ENCODE measurements at places on chromosomes 16 and 17.

DNA sequence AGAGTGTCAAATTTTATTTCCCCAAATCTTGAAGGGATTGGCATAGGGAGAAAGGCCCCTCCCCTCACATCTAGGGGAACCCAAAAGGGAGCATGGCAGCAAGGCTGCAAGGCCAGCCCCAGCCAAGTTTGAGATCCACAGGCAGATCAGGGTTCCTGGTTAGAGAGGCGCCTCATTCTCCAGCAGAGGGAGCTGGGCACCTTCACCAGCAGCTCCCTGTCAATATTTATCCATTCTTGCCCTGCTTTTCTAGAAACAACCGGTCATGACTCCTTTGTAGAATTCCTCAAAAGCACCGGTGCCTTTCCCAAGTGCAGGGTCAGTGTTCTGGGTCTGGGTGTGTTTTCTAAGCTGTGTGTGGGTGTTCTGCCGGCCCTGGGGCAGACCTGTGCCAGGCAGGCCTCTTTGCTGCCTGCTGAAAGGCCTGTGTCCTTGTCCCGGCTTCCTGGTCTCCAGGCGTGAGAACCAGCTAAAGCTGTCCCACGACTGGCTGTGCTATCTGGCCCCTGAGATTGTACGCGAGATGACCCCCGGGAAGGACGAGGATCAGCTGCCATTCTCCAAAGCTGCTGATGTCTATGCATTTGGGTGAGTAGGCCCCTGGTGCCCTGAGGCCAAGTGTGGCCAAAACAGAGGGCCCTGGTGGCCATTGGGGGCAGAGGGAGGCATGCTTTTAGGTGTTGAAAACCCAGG lies 21.2 kb upstream of the LGALS9 start:
- no peak for DNase-seq

GRCh38 chr16:68910051-68910450 lies 66.7 kb downstream of the TANGO6 start:
- no peak for DNase-seq

GRCh38 chr16:67746846-67747245 lies 27.7 kb upstream of the GFOD2 start:
- no peak for DNase-seq

DNA sequence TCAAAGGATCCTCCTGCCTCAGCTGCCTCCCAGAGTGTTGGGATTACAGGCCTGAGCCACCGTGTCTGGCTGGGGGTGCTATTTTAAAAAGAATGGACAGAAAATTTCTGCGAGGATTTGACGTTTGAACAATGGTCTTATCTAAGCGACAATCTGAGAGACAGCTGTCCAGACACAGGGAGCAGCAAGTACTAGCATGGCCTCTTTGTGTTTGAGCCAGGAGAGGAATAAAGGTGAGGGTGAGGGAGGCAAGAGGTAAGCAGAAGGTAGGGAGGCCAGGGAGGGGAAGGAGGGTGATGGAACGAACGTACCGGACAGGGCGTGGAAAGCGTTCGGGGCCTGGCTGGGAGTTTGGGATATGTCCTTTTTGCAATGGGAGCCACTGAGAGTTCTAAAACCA lies 59.2 kb downstream of the PITPNC1 start:
- DNase-seq, result no peak

- DNase-seq, result no peak
These were observed 3.6 kb downstream of the COG1 start for GRCh38 chr17:73196500-73196899.

- no peak for DNase-seq
These were observed 641 bp upstream of the CBX2 start for GRCh38 chr17:79777120-79777893.

DNA sequence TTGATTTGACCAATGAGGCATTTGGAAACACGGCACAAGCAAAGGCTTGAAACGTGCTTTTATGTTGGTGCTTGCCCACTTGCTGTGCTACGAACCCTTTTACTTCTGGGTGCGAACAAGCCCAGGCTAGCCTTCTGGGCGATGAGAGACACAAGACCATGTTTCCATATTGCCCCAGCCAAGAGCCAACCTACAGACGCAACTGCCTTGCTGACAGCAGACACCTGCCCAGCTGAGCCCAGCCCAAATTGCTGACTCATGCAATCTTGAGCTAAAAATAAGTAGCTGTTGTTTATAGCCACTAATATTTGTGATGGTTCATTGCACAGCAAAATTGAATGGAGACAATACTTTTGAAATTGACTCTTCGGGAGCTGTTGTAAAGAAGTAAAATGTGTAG lies 464.5 kb downstream of the WWOX start:
- DNase-seq, result no peak

DNA sequence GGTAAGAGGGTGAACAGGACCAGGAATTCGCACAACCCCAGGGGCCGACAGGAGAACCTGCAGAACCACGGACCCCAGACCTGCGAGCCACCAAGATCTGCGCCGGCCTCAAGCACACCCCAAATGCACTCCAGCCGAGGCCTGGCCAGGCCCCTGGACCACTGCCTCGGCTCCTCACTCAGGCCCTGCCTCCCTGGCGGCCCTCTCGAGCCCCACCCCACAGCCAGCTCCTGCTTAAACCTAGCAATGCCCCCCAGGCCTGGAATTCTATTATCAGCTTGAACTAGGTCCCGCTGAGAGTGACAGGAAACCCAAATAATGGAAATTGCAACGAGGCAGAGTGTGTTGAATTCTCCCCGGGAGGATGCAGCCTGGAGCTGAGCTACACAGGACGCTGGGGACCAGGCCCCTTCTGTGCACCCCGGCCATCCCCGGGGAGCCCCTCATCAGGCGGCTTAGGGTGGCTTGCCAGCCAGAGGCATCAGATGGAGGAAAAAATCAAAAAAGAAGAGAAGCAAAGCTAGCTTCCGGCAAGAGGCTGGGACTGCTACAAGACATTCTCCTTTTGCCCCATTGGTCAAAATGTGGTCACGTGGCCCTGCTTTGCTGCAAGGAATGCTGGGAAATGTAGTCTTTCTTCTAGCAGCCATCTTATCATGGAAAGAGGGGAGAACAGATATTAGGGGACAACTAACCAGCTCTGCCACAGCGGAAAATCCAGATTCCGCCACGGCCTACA lies 2.4 kb upstream of the ENPP7 start:
- DNase-seq, result peak; percentile 69

GRCh38 chr17:76881966-76882365 lies 13.8 kb downstream of the MGAT5B start:
- no peak for DNase-seq

- DNase-seq, result no peak
These were observed 181.9 kb upstream of the CACNG5 start for GRCh38 chr17:66652840-66653507.

- peak; percentile 68 for DNase-seq
These were observed 41.2 kb downstream of the C16orf87 start for GRCh38 chr16:46789499-46790414.

DNA sequence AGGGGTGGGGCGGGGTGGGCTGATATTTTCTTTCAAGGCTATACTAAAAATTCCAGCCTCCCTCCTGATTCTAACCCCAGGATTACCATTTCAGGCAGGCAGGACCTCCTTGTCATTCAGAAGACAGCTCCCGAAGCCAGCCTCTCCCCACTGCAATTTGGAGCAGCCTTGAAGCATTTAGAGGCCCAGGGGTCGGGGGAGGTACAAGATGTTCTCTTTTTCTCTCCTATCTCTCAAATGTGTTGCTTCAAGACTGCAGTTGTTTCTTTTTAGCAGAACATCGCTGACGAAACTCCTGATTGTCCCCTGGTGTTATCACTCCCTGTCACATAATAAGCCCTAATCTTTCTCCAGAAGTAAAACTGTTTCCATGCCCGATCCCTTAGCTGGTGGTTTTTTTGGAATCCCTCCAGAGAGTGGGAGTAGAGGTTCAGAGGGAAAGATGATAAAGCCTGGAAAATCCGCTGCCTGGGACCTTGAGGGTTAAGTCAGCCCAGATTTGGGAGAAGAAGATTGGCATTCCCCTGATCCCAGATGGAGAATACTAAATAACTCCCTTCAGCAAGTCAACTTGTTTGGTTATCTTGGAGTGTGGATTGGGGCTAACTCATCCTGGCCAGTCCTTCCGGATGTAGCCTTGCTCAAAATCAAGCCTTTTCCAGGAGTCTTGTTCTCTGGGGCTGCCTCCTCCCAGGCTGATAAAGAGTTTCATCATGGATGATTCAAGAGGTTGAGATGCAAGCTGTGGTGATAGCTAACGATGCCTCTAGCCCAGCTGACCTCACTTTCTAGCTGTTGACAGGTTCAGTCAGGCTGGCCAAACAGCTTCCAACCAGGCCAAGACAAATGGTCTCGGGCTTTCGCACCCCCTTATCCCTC lies 71.3 kb downstream of the SOX9 start:
- DNase-seq, result no peak

DNA sequence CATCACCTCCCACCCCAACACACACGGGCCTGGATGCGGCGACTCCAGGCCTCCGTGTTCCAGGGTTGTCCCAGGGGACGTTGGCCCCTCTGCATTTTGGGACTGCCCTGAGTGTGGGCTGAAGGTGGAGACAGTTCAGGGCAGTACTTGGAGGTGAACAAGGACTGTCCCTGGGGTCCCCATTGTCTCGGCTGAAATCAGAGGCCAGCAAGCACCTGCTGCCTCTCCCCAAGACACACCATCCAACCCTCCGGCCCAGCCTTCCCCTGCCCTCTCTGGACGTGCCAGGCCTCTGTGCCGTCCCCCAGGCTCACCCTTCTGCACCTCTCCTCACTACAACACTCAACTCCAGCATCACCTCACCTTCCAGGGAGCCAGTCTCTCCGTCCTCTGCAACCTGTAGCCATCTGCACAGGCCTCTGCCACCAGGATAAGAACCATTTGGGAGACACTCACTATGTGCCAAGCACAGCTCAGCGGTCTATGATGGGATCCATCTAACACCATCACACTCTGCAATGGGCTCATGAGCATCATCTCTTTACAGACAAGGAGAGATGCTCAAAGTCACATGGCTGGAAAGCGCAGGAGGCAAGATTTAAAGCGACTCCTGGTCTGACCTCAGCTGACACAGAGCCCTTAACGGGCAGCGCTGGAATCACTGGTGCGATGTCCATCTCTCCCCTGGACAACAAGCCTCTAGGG lies 104.5 kb upstream of the SEC14L1 start:
- no peak for DNase-seq

DNA sequence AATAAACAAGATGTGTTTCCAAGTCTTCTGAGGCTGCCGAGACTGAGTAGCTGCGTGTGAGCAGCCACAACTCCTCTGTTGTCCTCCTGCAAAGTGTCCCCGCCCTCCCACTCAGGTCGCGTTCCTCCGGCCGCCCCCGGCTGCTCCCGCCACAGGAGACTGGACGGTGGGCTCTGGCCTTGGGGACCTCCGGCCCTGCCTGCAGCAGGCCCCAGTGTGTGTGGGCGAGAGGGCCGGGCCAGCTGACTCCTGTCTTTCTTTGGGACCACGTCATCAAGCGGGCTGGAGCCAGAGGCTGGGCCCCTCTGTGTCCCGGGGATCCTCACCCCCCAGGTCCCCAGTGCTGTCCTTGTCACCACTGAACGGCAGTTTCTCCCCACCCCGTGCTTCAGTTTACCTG lies 175.3 kb downstream of the NPIPB11 start:
- no peak for DNase-seq

DNA sequence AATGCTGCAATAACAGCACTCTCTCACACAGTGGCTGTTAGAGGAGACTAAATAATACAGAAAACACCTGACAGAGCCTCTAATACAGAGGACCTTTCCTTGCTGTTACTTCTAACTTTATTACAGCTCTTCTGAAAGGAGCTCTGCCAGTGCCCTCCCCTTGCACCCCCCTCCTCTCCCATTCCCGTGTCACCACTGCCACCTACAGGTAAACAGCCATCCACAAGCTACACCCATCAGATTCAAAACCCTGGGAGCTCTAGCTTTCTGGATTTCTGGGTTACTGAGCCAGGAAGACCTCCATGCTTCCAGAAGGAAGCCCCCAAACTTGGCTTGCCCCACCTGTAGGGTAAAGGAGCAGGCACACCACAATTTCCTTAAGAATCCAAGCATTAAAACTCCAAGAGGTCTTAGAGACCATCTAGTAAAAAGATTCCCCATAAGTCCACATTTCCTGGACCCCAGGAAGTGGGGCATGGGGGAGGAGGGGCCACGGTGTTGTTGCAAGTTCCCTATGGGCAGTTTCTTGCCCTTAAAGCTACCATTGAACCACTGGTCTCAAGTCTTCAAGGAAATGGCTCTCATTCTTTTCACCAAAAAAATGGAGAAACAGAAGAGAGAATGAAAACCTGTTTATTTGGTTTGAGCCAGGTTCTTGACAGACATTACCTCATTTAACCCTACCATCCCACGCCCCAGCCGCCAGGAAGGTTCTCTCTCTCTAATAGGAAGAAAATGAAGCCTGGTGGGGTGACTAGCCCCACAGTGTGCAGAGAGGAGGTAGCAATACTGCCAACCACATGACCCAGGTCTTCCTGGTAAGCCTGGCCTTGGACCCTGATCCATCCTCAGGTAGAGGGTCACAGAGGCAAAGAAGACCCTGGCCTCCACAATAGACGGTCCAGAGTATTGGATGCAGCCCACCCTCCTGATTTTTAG lies 52.8 kb downstream of the TOM1L2 start:
- peak; percentile 49 for DNase-seq

- no peak for DNase-seq
These were observed 63.6 kb downstream of the SCNN1B start for GRCh38 chr16:23365602-23366240.

GRCh38 chr16:48426244-48427141 lies 41.3 kb upstream of the SIAH1 start:
- no peak for DNase-seq

GRCh38 chr16:81366316-81366932 lies 51.7 kb downstream of the GAN start:
- DNase-seq, result no peak

GRCh38 chr17:7839190-7839875 lies 5.3 kb downstream of the KDM6B start:
- no peak for DNase-seq

- no peak for DNase-seq
These were observed 19.0 kb upstream of the LHX1 start for GRCh38 chr17:36918211-36918691.

GRCh38 chr17:77540975-77541374 lies 400.2 kb downstream of the SEC14L1 start:
- no peak for DNase-seq

GRCh38 chr17:77320485-77321256 lies 179.9 kb downstream of the SEC14L1 start:
- DNase-seq, result no peak

DNA sequence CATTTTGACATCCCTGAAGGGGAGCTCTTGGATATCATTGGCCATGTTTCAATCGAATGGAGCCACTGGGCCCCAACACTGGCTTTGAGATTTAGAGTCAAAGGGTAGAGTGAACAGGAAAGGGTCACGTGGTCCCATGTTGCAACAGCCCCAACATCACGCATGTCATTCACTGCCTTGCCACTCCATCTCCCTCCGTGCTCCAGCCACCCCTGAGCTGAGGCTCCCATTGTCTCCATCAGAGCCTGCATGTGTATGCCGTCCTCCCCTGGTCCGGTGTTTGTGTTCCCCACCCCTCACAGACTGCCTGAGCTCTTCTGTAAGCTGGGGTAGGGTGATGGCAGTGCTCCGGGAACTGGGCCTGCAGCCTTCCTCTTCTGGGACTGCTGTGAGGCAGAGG lies 12.1 kb downstream of the NFE2L1 start:
- DNase-seq, result no peak

DNA sequence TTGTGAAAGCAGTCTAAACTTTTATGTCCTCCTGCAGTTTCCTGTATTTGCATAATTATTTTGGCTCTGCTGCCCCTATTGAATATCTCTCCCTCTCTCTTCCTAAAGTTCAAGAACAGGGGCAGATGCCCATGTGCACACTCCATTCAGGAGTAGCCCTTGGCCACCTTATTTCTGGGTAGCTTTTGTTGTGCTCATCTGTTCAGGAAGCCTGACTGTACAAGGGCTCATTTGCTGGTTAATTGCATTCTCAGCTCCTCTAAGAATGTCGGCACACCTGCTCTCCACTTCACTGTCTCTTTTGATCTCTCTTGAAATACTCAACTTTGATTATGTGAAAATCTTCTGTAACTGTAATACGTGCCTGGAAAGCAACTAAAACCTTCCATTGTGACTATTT lies 1378.8 kb upstream of the CDH8 start:
- DNase-seq, result no peak

All from activated T-cell treated with anti-CD3 and anti-CD28 coated beads for 1 hour (primary cell).